Esophagus (tissue), 2 donors: ENCODE measurements at places on chromosomes 16 and 17. TPM values are rescaled to one million over a fixed set of nuclear protein-coding genes. Genes with fewer than 3 reads are reported as not detected.

CWC25 gene
- 15.2 TPM for polyA plus RNA-seq

CSNK1D gene
- polyA plus RNA-seq, result 79.6 TPM

CALB2 gene
- polyA plus RNA-seq, result 6.3 TPM

DNASE1L2 gene
- 1.3 TPM for polyA plus RNA-seq

ST6GALNAC2 gene
- polyA plus RNA-seq, result 20.2 TPM

IKZF3 gene
- polyA plus RNA-seq, result 0.52 TPM

TVP23A gene
- 0.08 TPM for polyA plus RNA-seq

NPIPB12 gene
- polyA plus RNA-seq, result 23.2 TPM
